ENCODE measurements at places on chromosomes 11 and 22.
A peak's percentile ranks its signal among the peaks of the same experiment; 100 is the strongest.

GRCh38 chr11:71940561-71941219 is 11.8 kb downstream of the RNF121 start:
- DNase-seq = peak; percentile 23

- DNase-seq = peak; percentile 60
Measured at GRCh38 chr22:38148245-38148644, 33.4 kb downstream of the PLA2G6 start.

GRCh38 chr11:65559535-65559934 is 1.4 kb upstream of the LTBP3 start:
- no peak for DNase-seq

DNA sequence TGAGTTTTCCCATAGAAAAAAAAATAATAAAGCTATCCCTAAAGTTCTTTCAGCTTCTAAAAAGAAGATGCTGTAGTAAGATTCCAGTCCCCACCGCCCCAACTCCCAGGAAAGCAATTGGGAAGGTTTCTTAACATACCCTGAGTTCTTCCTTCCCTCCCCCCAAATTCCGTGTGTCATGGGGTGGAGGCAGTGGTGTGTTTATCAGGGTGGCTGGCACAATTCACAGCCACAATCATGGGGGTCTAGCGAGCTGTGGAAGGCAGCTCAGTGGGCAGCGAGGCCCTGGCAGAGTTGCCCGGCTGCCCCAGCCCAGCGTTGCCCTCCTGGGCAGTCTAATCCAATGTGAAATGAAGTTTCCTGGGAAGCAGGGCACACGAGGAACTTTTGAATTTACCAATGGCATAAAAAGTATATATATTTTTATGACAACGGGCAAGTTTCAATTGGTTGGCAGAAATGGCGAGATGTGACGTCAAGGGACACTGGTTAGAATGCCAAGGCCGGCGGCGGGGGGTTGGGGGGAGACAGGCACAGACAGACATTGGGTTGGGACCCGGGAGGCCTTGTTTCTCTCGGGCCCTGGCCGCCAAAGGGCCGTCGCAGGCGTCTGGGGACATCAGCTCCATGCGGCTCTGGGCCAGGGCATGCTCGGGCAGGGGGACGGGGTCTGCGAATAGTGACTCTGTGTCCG is 80.7 kb upstream of the PPARA start:
- peak; percentile 95 for DNase-seq

DNA sequence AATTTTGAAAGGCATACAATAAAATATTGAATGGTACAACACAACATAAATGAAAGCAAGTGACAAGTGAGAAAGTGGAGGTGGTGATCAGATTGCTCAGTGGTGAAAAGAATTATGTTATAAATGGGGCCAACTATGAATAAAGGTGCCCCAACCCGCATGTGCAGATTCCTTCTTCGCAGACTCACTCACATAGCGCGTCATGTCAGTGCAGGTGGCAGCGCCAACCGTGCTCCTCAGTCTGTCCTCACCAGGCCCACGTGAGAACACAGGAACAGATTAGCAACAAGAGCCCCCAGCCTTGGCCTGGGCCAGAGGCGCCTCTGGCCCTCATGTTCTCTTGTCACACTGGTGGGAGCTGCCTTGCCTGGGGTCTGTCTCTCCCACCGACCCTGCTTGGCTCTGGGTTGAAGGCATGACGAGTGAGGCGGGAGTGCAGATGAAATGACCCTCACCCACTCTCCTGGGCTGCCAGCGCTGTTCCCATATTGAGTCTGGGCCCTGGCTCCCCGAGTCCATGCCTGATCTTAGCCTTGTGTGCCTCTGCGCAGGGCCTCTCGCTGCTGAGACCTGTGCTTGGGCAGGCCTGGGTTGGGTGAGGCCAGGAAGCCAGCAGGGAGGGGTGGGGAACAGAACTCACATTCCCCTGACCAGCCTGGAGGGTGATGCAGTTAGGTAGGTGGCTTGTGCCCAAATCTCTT is 6.4 kb downstream of the ATG16L2 start:
- no peak for DNase-seq

- no peak for DNase-seq
Measured at GRCh38 chr11:23704183-23704582, 792.7 kb upstream of the LUZP2 start.

GRCh38 chr11:3807909-3808860 is at the start of gene PGAP2:
Gene PGAP2 (plus strand): TSS chr11:3808560. CDS start chr11:3811260, 2,700 bp downstream.
- DNase-seq = peak; percentile 47

DNA sequence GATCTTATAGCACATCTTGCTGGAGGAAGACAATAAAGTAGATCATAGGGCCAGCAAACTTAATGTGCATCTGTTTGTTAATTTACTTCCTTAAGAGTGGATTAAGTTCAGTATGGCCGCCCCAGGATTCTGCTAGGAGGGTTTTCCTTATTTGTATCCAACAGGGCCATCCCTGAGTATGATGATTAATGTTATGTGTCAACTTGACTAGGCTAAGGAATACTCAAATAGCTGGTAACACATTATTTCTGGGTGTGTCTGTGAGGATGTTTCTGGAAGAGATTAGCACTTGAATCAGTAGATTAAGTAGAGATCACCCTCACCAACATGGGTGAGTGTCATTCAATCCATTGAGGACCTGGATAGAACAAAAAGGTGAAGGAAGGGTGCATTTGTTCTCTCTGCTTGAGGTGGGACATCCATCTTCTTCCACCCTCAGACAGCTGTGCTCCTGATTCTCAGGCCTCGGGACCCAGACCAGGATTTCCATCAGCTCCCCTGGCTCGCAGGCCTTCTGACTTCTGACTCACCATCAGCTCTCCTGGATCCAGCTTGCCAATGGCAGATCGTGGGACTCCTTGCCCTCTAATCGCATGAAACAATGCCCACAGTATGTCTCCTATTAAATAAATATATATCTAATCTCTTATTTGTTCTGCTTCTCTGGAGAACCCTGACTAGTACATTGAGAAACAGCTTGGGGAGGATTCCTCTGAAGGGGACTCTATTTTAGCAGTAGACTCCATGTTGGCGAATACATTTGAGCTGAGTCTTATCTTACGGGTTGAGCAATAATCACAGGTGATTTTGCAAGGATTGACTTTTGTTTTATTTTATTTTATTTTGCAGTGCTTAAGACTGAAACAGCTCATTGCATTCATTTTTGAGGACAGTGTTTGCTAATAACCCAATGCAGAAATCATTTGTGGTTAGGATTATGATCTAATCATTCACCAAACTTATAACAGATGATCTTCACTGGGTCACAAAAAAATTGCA is 9.0 kb upstream of the ZBTB44 start:
- DNase-seq = peak; percentile 86

- DNase-seq = no peak
Measured at GRCh38 chr11:105458071-105458470, 151.8 kb upstream of the GRIA4 start.
